CD4-positive, alpha-beta T cell (primary cell): ENCODE measurements at places on chromosomes 4 and X.

DNA sequence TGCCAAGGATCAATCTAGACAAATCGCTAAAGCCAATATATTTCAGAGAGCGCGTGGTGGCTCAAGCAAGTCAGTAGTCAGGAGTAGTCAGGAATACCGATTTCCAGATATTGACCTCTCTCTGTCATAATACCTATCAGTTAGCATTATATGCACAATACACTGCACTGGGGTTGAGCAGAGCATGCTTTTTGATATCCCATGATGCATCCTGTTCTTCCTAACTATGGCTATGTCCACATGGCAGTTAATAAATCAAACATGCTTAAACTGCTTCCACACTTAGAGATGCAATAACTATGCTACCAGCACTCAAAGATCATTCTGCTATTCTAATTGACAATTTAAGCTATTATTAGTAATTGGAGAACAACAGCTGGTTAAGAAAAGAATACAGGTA lies 6.2 kb downstream of the BRWD3 start:
- no peak for DNase-seq

GRCh38 chrX:10591363-10592335 lies 28.7 kb downstream of the MID1 start:
- DNase-seq = no peak

DNA sequence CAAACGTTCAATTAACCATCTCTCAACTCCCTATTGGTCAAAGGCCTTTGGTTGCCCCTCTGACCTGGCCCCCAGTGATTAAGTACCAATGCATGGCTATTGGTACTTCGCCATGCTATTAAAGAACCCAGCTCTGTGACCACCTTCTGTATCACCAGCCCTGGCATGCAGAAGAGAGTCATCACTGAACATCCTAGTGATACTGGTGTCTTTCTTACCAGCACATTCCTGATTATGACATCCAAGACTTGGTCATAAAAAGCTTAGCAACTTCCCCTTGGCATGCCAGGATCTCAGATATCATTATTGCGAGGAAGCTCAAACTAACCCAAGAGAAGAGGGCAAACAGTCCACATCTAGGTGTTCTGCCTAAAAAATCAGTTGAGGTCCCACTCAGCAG lies 122.3 kb upstream of the OTUD4 start:
- DNase-seq = no peak

DNA sequence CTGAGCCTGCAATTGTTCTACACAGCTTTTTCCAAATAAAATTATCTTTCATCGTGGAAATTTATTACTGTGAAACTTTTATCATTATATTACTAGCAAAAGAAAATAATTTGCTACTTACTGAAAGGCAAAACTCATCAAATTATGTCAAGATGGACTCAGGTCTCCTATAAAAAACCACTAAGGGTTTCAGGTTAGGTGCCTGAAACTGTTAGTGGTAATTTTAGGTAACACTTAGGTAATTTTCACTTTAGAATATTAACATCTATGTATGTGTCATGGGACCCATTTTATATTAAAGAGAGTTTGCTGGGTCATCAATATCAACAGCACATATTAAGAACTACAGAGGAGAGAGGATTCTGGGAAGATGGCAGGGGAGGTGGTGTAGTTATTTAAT lies 651.5 kb downstream of the CENPC start:
- DNase-seq = no peak

GRCh38 chr4:68460085-68460484 lies 12.8 kb downstream of the TMPRSS11E start:
- no peak for DNase-seq

DNA sequence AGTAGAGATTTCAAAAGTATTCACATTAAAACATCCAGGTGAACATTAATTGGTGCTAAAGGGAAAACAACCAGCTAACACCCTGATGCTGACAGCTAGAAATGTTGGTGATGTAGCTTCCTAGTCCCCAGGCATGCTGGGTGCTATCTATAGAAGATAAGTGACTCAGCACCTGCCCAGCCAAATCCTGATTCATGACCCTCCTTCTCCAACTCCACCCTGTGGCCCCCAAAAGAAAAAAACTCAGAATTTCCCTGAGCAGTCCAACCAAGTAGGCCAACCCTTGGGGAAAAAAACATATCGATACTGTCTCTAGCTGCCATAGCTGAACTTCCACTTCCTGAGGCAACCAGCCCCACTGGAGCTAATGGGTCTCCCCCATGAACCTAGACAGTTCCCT lies 197.6 kb upstream of the KLF3 start:
- no peak for DNase-seq

DNA sequence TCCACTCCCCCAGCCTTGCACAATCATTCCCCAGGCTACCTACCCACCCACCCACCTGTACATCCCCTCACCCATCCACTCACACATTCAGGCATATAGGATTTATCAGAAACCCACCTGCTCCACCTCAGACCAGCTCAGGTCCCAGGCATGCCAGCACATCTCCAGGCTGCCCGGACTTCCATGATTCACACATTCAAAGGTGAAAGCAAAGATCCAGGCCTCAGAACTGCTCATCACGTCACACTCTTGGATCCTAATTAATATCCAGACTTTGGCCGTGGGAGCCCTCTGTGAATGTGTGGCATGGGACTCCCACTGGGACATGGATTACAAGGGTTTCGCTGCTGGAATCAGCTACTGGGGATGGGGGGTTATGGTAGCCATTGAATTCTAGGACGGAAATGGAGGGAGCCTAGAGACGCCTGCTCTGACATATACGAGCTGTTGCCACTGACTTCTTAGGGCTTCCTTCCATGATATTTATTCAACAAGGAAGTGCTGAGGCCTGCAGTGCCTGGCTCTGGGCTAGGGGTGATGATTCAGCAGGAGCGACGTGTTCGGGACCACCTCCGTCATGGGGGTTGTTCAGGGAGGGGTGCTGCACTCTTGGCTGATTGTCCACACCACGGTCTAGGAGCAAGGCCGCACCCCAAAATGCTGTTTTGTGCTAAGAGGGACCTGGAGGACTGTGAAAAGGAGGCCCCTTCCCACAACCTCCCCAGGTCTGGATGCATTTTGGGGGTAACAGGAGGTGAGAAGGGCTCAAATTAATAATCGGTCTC lies 56.9 kb upstream of the ADRA2C start:
- DNase-seq = no peak

DNA sequence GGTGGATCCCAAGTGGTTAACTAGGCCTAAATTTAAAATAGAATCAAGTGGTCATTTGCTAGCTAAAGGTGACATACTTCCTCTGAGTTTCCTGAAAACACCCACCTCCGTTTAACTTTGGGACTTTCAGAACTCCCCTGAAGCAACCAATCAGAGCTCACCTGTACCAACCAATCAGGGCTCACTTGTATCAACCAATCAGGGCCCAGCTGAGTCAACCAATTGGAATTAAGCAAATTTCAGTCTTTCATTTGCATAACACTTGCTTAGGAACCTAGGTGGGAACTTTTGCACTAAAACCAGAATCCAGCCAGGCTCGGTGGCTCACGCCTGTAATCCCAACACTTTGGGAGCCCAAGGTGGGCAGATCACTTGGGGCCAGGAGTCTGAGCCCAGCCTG lies 15.9 kb downstream of the GPC4 start:
- no peak for DNase-seq

DNA sequence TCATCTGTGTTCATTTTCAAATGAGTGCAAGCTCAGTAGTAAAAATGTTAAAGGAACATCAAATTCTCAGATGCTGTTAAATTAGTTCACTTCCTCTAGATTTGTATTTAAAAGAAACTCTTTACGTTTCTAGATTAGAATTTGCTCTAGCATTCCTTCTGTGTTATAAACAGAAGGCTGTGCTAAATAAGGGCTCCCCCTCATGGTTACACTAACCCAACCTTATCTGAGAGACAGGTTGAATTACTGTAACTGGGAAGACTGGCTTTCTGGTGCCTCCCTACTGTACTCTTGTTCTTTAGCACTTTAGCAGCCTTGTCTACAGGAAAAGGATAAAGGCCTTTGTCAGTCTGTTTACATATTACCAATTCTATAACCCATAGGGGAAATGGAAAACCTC lies 56.8 kb downstream of the RXFP1 start:
- DNase-seq = no peak

DNA sequence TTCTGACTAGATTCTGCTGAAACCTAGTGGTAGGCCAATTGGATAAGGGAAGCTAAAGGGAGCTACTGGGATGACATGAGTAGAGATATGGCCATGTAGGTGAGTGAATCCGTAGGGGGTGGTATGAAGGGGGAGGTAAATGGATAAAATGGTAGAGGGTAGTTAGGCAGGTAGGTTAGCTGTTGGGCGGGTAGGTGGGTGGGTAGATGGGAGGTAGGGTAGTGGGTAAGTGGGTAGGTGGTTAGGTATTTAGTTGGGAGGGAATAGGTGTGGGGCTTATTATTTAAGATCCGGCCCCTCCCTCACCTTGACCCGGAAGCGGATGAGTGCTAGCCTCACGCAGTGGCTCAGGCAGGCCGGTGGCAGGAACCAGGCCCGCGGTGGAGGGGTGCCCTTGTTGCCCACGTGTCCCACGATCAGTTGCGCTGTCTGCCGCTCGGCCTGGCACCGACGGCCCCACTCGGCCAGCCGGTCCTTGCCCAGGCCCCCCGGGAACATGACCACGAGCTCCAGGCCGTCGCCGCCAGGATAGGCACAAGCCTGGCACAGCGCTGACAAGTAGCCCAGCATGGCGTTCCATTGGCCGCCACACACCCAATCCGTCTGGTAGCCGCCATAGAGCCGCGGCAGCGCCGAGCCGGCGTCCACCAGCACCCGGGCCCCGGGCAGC lies 725 bp downstream of the FAM120C start:
- peak; percentile 32 for DNase-seq

DNA sequence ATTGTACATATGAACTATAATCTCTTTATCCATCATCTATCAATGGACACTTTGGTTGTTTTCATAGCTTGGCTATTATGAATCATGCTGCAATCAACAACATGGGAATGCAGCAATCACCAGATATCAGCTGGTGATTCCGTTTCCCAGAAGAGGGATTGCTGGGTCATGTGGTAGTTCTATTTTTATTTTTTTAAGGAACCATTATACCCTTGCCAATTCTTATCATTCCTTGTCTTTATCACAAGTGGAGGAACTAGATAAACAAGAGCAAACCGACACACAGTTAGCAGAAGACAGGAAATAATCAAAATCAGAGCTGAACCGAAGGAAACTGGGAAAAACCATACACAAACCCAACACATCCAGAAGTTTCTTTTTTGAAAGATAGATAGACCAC lies 14.5 kb upstream of the LNX1 start:
- no peak for DNase-seq

- no peak for DNase-seq
Measured at GRCh38 chrX:73850124-73851013, 287.4 kb downstream of the CHIC1 start.

GRCh38 chr4:139083956-139084803 lies 68.6 kb downstream of the NOCT start:
- peak; percentile 77 for DNase-seq

GRCh38 chr4:60314416-60314815 lies 885.7 kb upstream of the ADGRL3 start:
- DNase-seq = no peak

- peak; percentile 42 for DNase-seq
Measured at GRCh38 chrX:1661048-1661921, 46.4 kb downstream of the ASMT start.

DNA sequence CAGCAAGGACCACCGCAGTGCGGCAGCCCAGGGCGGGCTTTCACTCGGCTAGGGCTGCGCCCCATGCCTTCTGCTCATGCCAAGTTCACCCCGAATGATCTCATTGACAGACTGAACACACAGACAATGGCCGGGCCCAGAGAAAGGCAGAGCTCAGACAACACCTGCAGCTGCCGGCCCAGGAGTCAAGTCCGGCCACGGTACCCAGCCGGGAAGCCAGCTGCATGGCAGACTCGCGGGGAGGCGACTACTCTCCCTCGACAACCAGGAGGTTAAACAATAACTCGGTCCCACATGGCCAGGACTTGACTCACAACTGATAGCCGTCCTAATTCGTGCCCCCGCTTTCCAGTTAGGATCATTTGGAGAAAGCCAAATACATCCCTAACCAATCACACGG lies 50.4 kb downstream of the ABLIM2 start:
- DNase-seq = no peak

DNA sequence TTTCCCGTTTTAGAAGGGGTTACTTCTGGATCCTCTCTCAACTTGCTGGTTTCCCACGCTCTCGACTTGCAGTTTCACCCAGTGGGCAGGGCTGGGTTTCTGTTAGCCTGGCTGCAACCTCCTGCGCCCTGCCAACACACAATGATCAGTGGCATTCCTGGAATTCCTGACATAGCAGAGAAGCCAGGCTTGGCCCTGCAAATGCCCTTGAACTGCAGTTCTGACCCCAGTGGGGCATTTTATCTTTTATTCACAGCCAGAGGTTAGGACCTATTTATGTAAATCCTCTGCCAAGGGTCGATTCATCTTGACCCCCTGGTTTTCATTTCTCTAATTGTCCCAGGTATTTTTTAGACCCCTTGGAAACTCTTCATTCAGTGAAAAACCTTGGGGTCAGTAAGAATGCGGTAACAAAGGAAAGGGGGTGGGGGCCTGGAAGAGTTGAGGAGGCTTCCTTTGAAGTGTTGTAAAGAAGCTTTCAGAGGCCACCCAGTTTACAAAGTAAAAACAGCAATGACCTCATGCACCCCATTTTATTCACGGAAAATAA lies 217.6 kb downstream of the ZNF674 start:
- DNase-seq = no peak

DNA sequence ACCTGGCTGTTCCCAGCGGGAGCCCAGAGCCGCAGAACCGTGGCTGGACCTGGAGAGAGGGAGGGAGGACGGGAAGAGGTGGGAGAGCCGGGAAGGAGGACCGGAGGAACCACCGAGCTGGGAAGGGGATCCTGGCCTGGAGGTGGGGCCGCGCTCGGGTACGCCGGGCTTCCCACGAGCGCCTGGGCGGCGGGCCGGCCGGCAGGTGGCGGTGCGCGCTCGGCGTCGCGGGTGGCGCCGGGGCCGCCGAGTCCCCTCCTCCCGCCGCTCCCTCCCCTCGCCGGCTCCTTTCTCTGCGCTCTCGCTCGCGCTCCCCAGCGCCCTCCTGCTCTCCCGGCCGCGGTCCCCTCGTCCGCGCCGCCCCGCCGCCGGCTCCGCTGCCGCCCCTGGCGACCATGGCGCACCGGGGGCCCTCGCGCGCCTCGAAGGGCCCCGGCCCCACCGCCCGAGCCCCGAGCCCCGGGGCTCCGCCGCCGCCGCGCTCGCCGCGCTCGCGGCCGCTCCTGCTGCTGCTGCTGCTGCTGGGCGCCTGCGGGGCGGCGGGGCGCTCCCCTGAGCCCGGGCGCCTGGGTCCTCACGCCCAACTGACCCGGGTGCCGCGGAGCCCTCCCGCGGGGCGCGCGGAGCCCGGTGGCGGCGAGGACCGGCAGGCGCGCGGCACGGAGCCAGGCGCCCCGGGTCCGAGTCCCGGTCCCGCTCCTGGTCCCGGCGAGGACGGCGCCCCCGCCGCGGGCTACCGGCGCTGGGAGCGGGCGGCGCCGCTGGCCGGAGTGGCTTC lies at the start of gene SORCS2:
TSS of gene SORCS2 (plus strand) at position 287 of the 778 bp plus-strand sequence.
- peak; percentile 27 for DNase-seq

DNA sequence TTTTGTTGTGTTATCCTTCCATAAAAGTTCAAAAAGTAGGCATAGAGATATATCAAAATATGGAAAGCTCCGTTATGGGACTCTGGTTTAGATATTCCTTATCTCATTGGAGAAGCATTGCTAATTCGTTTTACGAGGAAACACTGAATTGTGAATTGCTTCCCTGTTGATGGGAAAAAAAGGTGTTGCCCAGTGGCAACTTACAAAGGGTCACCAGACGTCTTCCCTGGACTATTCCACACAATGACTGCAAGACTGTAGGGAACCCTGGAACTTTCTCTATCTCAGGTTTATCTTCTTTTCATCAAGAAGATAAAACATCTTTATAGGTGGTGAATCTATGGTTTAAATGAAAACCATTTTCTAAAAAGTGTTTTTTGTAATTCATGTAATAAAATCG lies 137.7 kb downstream of the MID1 start:
- no peak for DNase-seq

- DNase-seq = no peak
Measured at GRCh38 chr4:123995936-123996335, 599.3 kb downstream of the SPRY1 start.
